ENCODE measurements at places on chromosomes 5 and 9.
A peak's percentile ranks its signal among the peaks of the same experiment; 100 is the strongest.

- DNase-seq, result no peak
These were observed 2.1 kb downstream of the MXD3 start for GRCh38 chr5:177309351-177310191.

DNA sequence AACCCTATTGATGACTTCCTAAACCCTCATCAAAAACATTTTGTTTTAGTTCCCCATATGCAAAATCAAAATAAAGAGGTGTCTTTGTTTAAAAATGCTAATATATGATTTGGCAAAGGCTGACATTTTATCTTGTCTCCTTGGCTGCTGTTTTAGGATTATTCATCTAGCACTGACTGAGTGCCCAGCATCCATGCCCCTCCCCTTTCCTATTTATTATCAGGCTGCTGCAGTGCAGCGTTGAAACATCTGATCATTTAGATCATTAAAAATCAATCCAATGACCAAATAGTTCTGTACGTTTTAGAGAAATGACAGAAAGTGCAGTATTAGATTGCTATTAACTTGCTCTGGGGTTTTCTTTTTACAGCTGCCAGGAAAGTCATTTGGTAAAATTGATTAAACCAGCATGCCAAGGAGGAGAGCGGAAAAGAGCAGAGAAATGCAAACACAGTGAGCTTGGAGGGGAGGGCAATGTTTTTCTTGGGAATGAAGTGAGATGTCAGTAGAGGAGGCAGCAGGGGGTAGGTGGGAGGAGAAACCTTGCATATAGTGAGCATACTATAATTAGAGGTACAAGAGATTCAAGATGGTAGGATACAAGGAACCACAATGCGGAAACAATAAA, 286.3 kb downstream of the PDE4D start:
- no peak for DNase-seq

DNA sequence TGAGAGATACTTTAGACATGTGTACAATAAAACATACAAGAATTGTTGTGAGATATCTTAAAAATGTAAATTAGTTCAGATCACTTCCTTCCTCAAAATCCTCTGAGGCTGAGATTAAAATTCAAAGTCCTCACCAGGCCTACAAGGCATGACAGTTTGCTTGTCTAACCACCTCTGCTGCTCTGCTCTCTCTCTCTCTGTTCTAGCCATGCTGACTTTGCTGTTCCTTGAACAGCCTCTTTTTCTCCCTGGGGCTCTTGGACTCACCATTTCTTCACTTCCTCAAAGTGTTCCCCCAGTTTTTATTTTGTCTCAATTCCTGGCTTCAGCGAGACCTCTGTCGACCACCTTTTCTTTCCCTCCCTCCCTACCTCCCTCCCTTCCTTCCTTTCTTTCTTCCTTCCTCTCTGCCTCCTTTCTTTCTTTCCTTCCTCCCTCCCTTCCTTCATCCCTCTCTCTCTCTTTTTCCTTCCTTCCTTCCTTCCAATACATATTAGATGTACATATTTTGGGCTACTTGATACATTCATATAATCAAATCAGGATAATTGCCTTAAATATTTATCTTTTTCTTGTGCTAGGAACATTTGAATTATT, 27.0 kb downstream of the CATSPER3 start:
- DNase-seq, result no peak

DNA sequence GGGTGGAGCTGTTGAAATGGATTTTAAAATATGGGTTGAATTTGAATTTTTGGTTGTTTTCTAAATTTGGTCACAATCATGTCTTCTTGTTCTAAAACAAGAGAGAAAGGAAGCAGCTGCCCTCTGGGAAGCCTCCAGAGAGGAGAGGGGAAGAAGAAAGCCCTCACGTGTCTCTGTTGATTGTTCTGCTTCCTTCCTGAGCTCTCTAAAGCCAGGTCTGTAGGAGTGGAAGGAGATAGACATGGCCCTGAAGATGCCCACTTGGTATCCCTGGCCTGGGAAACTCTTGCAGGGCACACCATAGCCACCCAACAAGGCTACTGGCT, 59.6 kb downstream of the GALNT12 start:
- DNase-seq, result no peak

DNA sequence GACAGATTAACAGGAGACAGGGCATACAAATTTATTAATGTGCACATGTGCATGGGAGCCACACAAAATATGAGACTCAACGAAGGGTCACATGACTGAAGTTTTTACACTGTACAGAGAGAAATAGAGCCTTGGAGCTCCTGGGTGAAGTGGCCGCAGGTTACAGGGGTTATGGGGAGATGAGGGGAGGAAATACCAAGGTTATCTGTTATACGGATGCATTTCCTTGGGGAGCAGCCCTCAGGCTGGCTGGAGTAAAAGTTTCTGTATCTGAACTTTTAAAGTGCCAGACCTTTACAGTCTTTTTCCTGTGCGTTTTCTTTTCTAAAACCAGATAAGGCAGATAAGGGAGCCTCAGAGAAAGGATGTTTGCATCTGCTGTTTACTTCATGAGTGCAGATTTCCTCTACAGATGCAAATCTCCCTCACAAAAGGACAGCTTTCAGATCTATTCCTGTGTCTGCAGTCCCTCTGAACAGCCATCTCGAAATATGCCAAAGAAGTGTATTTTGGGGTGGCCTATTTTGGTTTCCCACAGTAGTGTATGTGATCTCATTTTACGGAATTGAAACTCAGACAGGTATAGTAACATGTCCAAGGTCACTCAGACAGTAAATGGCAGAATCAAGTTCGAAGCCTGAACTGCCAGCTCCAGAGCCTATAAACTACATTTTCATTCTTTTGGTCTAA, 139.3 kb upstream of the FBXL17 start:
- no peak for DNase-seq

GRCh38 chr5:33409435-33410170, 31.2 kb upstream of the TARS1 start:
- DNase-seq, result no peak

DNA sequence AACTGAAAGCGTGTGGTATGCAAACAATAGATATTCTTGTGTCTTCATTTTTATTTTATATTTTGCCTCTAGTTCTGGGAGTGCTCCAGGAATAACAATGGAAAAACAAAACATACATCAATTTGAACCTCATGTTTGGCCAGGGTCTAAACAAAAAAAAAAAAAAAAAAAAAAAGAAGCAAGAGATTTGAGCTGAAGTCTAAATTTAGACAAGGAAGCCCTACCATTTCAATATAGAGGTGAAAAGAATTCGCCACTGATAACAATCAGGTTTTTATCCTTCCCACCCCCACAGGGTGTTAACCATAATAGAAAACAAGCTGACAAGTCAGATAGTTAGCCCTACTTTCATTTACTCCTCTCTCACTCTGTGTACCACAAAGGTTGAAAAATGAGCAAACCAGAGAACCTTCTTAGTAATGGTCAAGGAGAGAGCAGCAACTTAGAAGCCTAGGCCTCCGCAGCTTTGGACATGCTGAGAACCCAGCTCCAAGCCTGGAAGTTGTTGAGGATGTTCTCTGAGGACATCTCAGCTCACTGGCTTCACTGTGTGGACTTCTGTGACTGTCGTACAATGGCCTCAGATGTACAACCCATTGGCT, 118.2 kb upstream of the HMHB1 start:
- DNase-seq, result no peak

GRCh38 chr5:62506659-62507460, 71.8 kb upstream of the LRRC70 start:
- DNase-seq, result no peak

DNA sequence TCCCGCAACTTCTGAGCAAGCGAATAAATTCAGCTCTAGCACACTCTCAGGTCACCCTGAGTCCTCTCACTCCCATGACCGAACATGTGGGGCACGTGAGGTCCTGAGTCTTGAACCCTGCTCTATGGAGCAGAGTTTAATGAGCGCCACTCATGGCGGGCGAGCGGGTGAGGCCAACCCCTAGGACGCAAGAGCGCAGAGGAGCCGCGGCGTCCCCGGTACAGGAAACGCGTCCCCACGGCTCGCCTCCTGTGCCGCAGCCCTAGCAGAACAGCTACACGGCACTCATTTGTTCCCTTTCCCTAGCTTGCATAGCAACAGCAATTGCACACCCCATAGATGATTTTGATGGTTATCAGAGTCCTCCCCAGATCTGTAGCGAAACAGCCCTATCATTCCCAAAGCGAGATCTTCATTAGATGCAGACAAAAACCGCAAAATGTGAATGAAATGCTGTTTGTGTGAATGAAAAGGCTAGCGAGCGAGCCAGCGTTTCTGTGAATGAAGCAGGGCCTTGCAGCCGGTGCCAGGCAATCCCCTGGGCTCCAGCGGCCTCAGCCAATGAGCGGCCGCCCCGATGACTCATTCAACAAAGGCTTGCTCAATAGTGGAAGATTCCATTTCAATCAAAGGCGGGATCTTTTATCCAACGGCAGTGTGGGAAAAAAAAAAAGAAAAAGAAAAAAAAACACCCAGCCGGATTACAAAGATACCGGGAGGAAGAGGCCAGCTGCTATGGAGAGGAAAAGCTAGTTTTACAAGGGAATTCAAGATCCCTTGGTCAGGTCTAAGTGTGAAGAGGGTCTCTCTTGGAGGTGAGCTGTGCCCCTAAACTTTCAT, 1.5 kb upstream of the SHC3 start:
- peak; percentile 11 for DNase-seq

GRCh38 chr9:79768194-79768593, 196.4 kb downstream of the TLE4 start:
- DNase-seq, result no peak

Data from esophagus squamous epithelium (tissue), 5 donors.